ENCODE measurements at places on chromosomes 7 and 10.

DNA sequence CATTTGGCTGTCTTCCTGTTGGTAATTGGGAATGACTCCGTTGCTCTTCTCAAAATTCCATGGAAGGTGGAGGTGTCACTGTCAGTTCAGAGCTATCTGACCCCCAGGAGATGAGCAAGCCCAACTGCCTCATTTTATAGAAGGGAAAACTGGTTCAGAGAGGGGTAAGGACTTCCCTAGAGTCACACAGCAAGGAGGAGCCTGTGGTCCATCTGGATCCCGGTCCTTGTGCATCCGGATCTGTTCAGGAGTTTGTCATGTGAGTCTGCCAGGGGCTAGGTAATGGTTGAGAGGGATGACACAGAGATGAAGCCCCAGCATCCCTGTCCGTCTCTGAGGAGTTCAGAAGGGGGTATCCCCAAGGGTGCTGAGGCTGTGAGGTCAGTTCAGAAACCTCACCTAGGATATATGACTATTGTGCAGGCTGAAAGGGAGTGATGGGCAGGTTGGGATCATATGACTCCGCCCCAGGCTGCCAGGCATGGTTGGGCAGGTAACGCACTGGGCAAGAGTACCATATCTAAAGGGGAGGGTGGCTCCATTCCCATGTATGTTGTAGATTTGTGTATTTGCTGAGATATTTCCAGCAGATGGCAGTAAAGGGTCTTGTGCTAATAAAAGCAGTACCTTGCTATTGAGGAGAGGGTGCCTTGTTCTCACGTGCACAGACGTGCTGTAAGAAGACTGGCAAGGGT lies 16.0 kb upstream of the SLC29A3 start:
- DNase-seq = peak; percentile 49

GRCh38 chr10:73857446-73857845 lies 16.9 kb downstream of the CAMK2G start:
- peak; percentile 52 for DNase-seq

- DNase-seq = no peak
Measured at GRCh38 chr10:23275355-23275754, 69.2 kb downstream of the C10orf67 start.

GRCh38 chr7:83873459-83873858 lies 224.5 kb upstream of the SEMA3E start:
- no peak for DNase-seq

GRCh38 chr10:5544216-5544805 lies 19.6 kb downstream of the CALML3 start:
- DNase-seq = no peak

GRCh38 chr7:142808802-142809583 lies 38.2 kb downstream of the PRSS2 start:
- DNase-seq = no peak

GRCh38 chr7:2209146-2209960 lies 23.4 kb downstream of the MAD1L1 start:
- peak; percentile 57 for DNase-seq

- no peak for DNase-seq
Measured at GRCh38 chr10:130261306-130261705, 125.1 kb downstream of the GLRX3 start.

GRCh38 chr7:33678569-33679335 lies 226.6 kb upstream of the BMPER start:
- DNase-seq = no peak

Measured in astrocyte of the cerebellum (primary cell).